ENCODE measurements at places on chromosomes 2 and 18. TPM values are rescaled to one million over a fixed set of nuclear protein-coding genes. Genes with fewer than 3 reads are reported as not detected.
A peak's percentile ranks its signal among the peaks of the same experiment; 100 is the strongest.

- no peaks in the 10 kb centered on the region for H3K27me3 ChIP-seq
- no peak for DNase-seq
- no peaks in the 10 kb centered on the region for H3K36me3 ChIP-seq
- no peak overlapping the region for H3K4me3 ChIP-seq
- no peaks in the 10 kb centered on the region for H3K4me1 ChIP-seq
- H3K27ac ChIP-seq, result no peak overlapping the region
Observed at GRCh38 chr2:170517538-170517937, 197.6 kb upstream of the SP5 start.

- H3K4me1 ChIP-seq, result peaks cover 24% of the 10 kb centered on the region
- no peaks in the 10 kb centered on the region for H3K27me3 ChIP-seq
- H3K36me3 ChIP-seq, result no peaks in the 10 kb centered on the region
- H3K27ac ChIP-seq, result no peak overlapping the region
Observed at GRCh38 chr2:196286821-196287220, 115.4 kb upstream of the STK17B start.

NPPC gene
- not detected for total RNA-seq

- no peak overlapping the region for H3K4me3 ChIP-seq
- DNase-seq, result no peak
- no peaks in the 10 kb centered on the region for H3K27me3 ChIP-seq
Observed at GRCh38 chr2:134507697-134508096, 211.1 kb downstream of the TMEM163 start.

- H3K27ac ChIP-seq, result peak overlapping the region; percentile 76
- peaks cover 6% of the 10 kb centered on the region for H3K4me1 ChIP-seq
- no peaks in the 10 kb centered on the region for H3K36me3 ChIP-seq
- H3K27me3 ChIP-seq, result no peaks in the 10 kb centered on the region
Observed at GRCh38 chr2:65299246-65299645, 71.6 kb downstream of the ACTR2 start.

TCF23 gene
- total RNA-seq, result not detected

DNA sequence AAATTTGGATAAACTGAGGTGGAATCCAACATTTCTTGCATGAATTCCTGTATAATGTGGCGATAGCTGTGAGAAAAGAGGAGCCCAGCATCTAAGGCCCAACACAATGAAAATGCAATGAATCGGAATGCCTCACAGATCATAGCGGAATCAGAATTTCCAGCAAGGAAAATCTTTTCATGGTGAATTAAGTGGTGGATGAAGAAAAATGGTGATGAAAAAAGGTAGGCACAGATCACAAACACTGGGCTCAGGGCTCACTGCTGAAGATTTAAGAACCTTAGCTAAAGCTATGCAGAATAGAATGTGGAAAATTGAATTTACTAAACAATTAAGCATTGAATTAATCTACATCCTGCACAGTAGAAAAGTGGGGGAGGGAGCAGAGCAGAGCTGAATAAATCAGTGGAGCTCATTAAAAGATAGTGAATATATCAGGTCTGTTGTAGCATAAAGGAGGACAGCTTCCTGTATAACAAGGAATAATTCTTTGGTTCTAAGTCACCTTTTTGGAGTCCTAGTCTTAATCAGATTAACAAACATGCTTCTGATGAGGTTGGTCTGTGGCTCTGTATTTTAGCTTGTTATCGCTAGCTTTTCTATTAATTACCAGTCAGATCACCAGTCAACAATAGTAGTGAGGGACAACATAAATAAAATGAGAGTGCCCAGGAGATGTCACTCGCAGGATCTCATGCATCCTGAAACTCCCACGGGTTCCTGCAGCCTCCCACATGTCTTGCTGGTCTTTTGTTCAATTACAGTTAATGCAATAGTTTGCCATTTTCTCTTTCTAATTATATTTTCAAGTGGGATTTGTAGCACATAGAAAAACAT is 27.0 kb downstream of the MEIS1 start:
- H3K36me3 ChIP-seq, result no peaks in the 10 kb centered on the region
- H3K27me3 ChIP-seq, result no peaks in the 10 kb centered on the region
- H3K4me1 ChIP-seq, result peaks cover 18% of the 10 kb centered on the region
- H3K27ac ChIP-seq, result no peak overlapping the region

DNA sequence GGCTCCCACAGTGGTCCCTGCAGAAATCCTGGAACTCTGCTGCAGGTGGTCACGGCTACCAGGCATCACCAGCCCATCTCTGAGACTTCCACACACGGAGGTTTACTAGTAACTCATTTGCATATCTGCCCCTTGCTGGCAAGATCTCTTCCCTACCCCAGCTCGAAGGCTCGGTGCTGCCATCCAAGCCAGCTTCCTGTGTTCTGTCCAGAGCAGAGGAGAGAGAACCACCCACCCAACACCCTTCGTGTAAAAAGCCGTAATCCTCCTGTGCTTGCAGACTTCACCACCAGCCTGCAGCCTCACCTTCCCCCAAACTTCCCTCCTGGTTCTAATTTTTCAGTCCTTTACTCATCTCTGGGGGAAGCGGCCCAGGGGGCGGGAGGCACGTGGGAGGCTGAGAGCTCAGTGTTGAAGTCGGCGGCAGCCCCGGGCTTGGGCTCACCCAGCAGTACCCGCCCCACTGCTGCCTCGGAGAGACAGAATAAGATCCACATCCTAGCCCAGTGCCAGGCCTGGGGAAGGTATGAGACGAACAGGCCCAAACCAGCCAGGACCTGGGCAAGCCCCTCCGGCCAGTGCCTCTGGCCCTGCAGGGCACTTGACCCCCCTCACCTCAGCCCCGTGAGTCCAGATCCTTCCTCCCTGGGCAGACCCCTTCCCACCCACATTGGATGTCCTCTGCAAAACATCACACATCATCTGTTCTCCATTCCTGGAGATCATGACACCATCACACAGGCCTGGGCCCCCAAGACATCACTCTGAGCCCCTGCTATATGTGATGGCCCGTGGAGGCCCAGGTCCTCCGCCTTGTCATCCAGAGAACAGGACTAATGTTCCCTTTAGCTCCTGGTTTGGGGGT is 145.8 kb upstream of the ID2 start:
- no peak for DNase-seq
- peaks cover 21% of the 10 kb centered on the region for H3K4me1 ChIP-seq
- H3K27me3 ChIP-seq, result no peaks in the 10 kb centered on the region
- no peak overlapping the region for H3K27ac ChIP-seq
- H3K36me3 ChIP-seq, result no peaks in the 10 kb centered on the region
- no peak overlapping the region for H3K4me3 ChIP-seq

DNA sequence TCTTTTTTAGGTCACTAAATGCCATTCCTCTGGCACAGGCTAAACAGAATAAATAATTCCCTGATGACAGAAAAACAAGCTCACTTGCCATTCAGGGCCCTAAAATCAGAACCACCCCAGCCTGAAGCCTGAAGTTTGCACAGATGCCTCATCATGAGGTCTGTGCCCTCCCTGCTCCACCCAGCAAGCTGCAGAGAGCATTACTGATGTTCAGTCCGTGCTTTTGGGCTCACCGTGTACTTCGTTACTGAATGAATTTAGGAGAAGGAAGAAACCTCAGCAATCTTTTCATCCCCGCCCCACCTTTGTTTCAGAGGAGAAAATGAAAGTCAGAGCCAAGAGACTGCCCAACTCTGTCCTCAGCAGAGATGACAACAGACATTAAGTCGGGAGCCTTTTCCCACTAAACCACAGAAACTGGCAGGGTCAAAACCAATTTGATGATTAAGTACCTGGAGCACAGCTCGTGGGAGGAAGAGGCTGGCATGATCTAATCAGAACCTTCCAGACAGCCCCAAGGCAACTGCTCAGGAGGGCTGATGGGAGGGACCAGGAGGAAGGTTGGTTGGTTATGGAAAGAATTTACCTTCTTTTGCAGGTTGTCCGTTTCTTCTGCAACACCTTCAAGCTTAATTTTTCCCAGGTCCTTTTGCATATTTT is 122.7 kb downstream of the LAMA1 start:
- H3K27me3 ChIP-seq, result no peaks in the 10 kb centered on the region
- H3K27ac ChIP-seq, result no peak overlapping the region

CPSF3 gene
- total RNA-seq, result 13.1 TPM

DNA sequence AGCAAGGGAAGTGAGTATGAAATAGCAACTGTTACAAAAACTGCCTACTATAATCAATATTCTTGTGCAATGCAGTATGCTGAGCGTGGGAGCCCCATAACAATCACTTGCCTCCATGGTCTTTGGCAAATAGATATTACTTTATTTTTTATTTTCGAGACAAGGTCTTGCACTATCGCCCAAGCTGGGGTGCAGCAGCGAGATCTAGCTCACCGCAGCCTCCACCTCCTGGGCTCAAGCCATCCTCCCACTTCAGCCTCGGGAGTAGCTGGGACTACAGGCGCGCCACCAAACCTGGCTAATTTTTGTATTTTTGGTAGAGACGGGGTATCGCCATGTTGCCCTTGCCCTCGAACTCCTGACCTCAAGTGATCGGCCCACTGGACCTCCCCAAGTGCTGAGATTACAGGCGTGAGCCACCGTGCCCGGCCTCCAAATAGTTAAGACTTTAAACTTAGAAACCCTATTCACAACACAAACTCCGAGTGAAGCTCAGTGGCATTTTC is 1.2 kb upstream of the CCNT2 start:
- no peak for DNase-seq
- H3K36me3 ChIP-seq, result no peaks in the 10 kb centered on the region
- H3K4me1 ChIP-seq, result peaks cover 37% of the 10 kb centered on the region
- peak overlapping the region; percentile 80 for H3K4me3 ChIP-seq

GRCh38 chr2:150134223-150134857 is 353.1 kb downstream of the RND3 start:
- no peak for DNase-seq
- no peak overlapping the region for H3K27ac ChIP-seq
- no peaks in the 10 kb centered on the region for H3K36me3 ChIP-seq

DNA sequence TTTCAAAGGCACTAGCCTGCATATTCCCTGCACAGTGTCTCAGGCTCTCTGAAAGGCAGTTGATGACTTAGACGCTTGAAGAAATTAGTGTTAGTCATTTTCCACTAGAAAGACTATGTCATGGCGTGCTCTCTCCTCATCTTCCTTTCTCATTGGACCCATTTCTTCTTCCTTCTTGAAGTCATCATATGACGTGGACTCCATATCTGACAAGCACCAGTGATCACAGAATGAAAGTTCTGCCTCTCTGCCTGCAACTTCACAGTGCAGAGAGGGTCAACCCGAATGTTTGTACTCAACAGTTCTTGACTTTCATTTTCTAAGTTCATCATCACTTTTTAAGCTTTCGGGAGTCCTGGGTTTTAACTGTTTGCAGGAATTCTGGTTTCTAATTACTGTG is 63.7 kb upstream of the CYRIA start:
- no peak for DNase-seq
- no peak overlapping the region for H3K4me3 ChIP-seq
- peaks cover 7% of the 10 kb centered on the region for H3K4me1 ChIP-seq
- no peaks in the 10 kb centered on the region for H3K27me3 ChIP-seq
- H3K27ac ChIP-seq, result no peak overlapping the region
- H3K36me3 ChIP-seq, result no peaks in the 10 kb centered on the region

CPLX4 gene
- not detected for total RNA-seq

DNA sequence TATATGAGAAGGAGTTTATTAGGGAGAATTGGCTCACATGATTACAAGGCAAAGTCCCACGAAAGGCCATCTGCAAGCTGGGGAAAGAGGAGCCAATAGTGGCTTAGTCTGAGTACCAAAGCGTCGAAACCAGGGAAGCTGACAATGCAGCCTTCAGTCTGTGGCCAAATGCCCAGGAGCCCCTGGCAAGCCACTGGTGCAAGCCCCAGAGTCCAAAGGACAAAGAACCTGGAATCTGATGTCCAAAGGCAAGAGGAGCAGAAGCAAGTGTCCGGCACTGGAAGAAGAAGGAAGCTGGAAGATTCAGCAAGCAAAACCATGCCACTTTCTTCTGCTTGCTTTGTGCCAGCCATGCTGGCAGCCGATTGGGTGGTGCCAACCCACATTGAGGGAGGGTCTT is 74.3 kb upstream of the NPAS2 start:
- no peak for DNase-seq
- H3K27ac ChIP-seq, result no peak overlapping the region
- no peaks in the 10 kb centered on the region for H3K27me3 ChIP-seq

CRYGC gene
- not detected for total RNA-seq

DNA sequence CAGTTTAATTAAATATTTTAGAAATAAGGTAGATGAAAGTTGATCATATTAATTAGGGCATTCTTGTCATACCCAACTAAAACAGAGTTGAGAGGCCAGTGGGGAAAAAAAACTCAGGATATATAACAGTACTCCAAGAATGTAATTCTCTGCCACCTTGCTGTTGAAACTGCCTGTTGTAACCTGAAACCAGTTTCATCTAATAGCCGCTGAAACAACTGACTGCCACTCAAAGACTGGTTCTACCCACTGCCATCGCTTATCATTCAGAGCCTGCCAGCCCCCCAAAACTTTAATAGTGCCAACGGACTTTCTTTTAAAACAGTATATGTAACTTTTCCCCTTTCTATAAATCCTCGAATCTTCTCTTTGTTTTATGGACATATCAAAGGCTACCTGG is 37.7 kb upstream of the FSIP2 start:
- no peak overlapping the region for H3K4me3 ChIP-seq
- H3K27ac ChIP-seq, result no peak overlapping the region
- no peaks in the 10 kb centered on the region for H3K27me3 ChIP-seq
- no peaks in the 10 kb centered on the region for H3K36me3 ChIP-seq

GRCh38 chr2:55158111-55158814 is 73.8 kb downstream of the CLHC1 start:
- H3K4me3 ChIP-seq, result no peak overlapping the region
- peak overlapping the region; percentile 71 for H3K27ac ChIP-seq

DNA sequence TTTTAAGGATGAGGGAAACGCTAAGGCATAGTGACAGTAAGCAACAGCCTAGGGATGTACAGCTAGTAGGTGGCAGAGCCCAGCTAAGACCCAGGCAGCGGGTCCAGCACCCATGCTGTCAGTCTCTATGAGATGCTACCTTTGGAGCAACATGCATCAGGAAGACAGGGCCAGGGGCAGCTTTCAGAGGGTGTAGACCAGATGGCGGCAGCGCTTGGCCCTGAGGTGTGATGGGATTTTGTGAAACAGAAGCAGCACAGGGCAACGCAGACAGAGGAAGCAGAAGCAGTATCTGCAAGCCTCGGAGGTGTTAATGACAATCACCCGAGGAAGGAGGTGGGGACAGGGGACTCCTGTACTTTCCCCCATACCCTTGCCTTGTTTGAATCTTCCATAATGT is 43.2 kb downstream of the SDC1 start:
- H3K27me3 ChIP-seq, result no peaks in the 10 kb centered on the region
- no peaks in the 10 kb centered on the region for H3K36me3 ChIP-seq
- no peaks in the 10 kb centered on the region for H3K4me1 ChIP-seq

TM4SF20 gene
- total RNA-seq, result not detected

DNA sequence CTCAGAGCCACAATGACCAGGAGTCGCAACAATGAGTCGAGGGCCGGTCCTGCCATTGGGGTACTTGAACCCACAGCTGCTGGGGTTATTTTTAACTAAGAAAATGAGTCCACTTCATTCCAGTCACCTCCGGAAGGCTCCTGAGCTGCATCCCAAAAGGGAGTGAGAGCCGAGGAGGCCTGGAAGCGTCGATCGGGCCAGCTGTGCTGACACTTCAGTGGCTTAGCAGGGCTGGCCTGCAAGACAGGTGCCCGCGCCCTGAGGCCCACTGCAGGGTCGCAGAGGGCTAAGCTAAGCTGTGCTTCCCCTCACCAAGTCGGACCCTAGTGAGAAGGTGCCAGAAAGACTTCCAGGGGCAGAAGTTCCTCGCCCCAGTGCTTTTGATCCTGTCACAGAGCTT is 21.1 kb downstream of the TBC1D8 start:
- H3K36me3 ChIP-seq, result no peaks in the 10 kb centered on the region
- DNase-seq, result no peak
- H3K4me3 ChIP-seq, result no peak overlapping the region
- H3K27ac ChIP-seq, result no peak overlapping the region
- H3K4me1 ChIP-seq, result peaks cover 9% of the 10 kb centered on the region

UGT1A10 gene
- total RNA-seq, result 0.41 TPM

GRCh38 chr18:45639408-45639807 is 24.1 kb downstream of the SLC14A2 start:
- no peak overlapping the region for H3K4me3 ChIP-seq
- H3K27me3 ChIP-seq, result no peaks in the 10 kb centered on the region
- H3K36me3 ChIP-seq, result no peaks in the 10 kb centered on the region
- peaks cover 60% of the 10 kb centered on the region for H3K4me1 ChIP-seq
